ENCODE measurements at places on chromosomes 12 and 14. TPM values are rescaled to one million over a fixed set of nuclear protein-coding genes. Genes with fewer than 3 reads are reported as not detected.

GALNT6 gene
- total RNA-seq = 190 TPM

PRB2 gene
- total RNA-seq = not detected

SDR9C7 gene
- not detected for total RNA-seq

GRCh38 chr12:15011162-15011561 lies 38.3 kb downstream of the PDE6H start:
- no peaks in the 10 kb centered on the region for H3K4me1 ChIP-seq
- H3K27me3 ChIP-seq = no peaks in the 10 kb centered on the region
- no peaks in the 10 kb centered on the region for H3K36me3 ChIP-seq
- no peak overlapping the region for H3K27ac ChIP-seq
- DNase-seq = peak; percentile 14

- no peaks in the 10 kb centered on the region for H3K4me1 ChIP-seq
- no peak for DNase-seq
- H3K4me3 ChIP-seq = no peak overlapping the region
- H3K27me3 ChIP-seq = no peaks in the 10 kb centered on the region
Observed at GRCh38 chr12:101480849-101481248, 5.7 kb downstream of the SPIC start.

- H3K27me3 ChIP-seq = no peaks in the 10 kb centered on the region
- H3K4me3 ChIP-seq = no peak overlapping the region
- peak; percentile 13 for DNase-seq
Observed at GRCh38 chr14:75469606-75470237, 41.9 kb downstream of the JDP2 start.

GRCh38 chr14:87869619-87870583 lies 123.1 kb downstream of the GALC start:
- no peak overlapping the region for H3K27ac ChIP-seq
- no peaks in the 10 kb centered on the region for H3K4me1 ChIP-seq
- H3K36me3 ChIP-seq = no peaks in the 10 kb centered on the region
- no peaks in the 10 kb centered on the region for H3K27me3 ChIP-seq
- DNase-seq = no peak

GRCh38 chr12:109737126-109737525 lies 23.5 kb downstream of the FAM222A start:
- no peaks in the 10 kb centered on the region for H3K27me3 ChIP-seq
- H3K4me3 ChIP-seq = no peak overlapping the region
- peaks cover 71% of the 10 kb centered on the region for H3K4me1 ChIP-seq
- no peak overlapping the region for H3K27ac ChIP-seq
- no peaks in the 10 kb centered on the region for H3K36me3 ChIP-seq

- no peak for DNase-seq
- H3K4me3 ChIP-seq = no peak overlapping the region
- no peak overlapping the region for H3K27ac ChIP-seq
- peaks cover 11% of the 10 kb centered on the region for H3K4me1 ChIP-seq
Observed at GRCh38 chr14:32018391-32019092, 58.6 kb upstream of the ARHGAP5 start.

- no peak for DNase-seq
- no peaks in the 10 kb centered on the region for H3K27me3 ChIP-seq
- no peaks in the 10 kb centered on the region for H3K36me3 ChIP-seq
- no peak overlapping the region for H3K27ac ChIP-seq
- no peak overlapping the region for H3K4me3 ChIP-seq
Observed at GRCh38 chr14:54148251-54148650, 191.6 kb upstream of the BMP4 start.

DNA sequence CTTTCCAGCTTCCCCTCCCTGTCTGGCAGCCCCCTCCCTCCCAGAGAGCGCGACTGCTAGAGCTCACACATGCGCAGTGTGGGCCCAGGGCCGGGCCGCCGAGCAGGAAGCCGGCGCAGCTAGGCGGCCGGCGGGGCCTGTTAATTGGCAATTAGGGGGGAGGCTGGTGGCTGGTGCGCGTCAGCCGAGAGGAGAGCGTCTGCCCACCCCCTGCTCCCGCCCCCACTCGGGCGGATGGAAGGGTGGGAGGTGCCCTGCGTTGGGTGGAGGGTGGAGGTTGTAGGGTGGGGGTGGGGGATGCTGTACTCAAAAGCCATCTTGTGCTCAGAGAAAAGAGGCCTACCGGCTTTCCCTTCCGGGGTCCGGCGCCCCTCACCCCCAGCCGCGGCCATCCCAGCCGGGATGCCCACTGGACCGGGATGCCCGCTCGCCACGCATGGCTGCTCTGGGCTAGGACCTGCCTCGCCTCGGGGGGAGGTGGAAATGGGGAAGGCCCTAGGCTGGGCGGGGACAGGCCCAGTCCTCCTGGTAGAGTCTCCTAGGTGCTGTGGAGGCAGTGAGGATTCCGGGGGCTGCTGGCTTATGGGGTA lies 9.2 kb downstream of the HOXC8 start:
- peak overlapping the region; percentile 58 for H3K4me3 ChIP-seq
- peaks cover 30% of the 10 kb centered on the region for H3K4me1 ChIP-seq
- peak overlapping the region; percentile 83 for H3K27ac ChIP-seq
- no peaks in the 10 kb centered on the region for H3K27me3 ChIP-seq

GRCh38 chr14:65016471-65016870 lies 29.8 kb downstream of the FNTB start:
- no peak for DNase-seq
- no peaks in the 10 kb centered on the region for H3K36me3 ChIP-seq
- no peak overlapping the region for H3K4me3 ChIP-seq
- H3K27me3 ChIP-seq = no peaks in the 10 kb centered on the region
- H3K4me1 ChIP-seq = no peaks in the 10 kb centered on the region

- no peak overlapping the region for H3K4me3 ChIP-seq
- no peaks in the 10 kb centered on the region for H3K27me3 ChIP-seq
- H3K27ac ChIP-seq = no peak overlapping the region
- H3K4me1 ChIP-seq = no peaks in the 10 kb centered on the region
Observed at GRCh38 chr12:108335349-108336119, 3.6 kb downstream of the CMKLR1 start.

DNA sequence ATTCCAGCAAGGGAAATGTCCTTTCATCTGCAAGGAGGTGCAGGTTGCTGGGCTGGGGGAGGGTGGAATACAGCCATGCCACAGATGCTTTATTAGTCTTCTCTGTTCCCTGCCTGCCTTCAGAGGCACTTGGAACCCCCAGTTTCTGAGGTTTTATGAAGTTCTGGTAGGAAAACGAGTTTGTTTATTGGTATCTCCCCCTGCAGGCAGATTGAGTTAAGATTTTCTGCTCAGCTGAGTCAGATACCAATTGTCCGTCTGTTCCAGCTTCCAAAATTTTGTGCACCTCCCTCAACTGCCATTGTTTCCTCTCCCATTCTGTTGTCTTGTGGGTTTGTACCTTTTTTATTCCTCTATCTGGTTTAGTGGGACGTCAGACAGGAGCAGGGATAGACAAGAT lies 155.6 kb downstream of the ETV6 start:
- H3K4me1 ChIP-seq = peaks cover 11% of the 10 kb centered on the region
- no peak overlapping the region for H3K4me3 ChIP-seq
- H3K27me3 ChIP-seq = no peaks in the 10 kb centered on the region
- no peak for DNase-seq
- H3K36me3 ChIP-seq = no peaks in the 10 kb centered on the region

- H3K27ac ChIP-seq = no peak overlapping the region
- no peak overlapping the region for H3K4me3 ChIP-seq
- no peaks in the 10 kb centered on the region for H3K27me3 ChIP-seq
- H3K4me1 ChIP-seq = peaks cover 11% of the 10 kb centered on the region
- DNase-seq = no peak
Observed at GRCh38 chr12:76697849-76698248, 66.1 kb upstream of the ZDHHC17 start.

Data from Caco-2 (cell line).